ENCODE measurements at places on chromosomes 12 and 14.
A peak's percentile ranks its signal among the peaks of the same experiment; 100 is the strongest.

DNA sequence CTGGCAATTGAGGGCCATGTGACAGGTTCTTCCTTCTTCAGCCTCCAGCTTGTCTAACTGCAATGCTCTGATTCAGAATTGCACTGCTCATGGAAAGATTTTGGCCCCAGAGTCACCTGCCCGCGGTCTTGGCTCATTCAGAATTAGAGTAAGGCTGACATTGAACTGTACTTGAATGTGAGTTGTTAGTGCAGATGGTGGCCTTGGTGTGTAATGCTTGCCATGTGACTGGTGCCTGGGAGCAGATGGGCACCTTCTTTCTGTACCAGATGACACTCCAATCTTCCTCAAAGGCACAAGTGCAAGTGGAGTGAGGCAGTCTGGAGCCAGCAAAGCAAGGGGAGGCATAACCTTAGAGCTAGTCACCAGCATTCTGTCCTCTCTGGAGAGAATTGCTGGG, 36.5 kb upstream of the ANO4 start:
- peak; percentile 70 for DNase-seq

DNA sequence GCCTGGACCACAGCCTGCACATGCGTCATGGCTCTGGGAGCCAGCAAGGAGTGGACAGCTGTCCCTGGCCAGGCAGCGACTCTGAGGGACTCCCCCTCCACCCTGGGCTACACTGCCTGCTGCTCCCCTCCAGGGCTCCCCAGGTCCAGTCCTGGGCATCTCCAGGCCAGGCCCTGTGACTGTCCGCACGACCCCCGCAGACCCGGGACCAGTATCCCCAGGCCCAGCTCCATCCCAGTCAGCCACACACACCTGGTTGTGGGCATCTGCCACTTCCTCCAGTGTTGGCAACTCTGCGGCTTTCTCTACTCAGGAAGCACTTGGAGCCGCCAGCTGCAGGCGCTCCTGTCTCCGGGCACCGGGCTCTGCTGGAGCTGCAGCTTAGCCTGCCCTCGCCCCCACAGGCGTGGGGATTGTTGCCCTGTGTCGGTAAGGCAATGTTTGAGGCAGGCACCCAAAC, 2.4 kb downstream of the ULK1 start:
- no peak for DNase-seq

DNA sequence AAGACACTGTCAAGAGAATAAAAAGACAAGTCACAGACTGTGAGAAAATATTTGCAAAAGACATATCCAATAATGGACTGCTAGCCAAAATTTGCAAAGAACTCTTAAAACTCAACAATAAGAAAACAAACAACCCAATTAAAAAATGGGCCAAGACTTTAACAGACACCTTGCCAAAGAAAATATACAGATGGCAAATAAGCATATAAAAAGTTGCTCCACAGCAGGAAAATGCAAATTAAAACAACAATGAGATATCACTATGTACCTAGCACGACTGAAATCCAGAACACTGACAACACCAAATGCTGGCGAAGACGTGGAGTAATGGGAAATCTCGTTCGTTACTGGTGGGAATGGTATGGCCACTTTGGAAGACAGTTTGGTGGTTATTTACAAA, 228.9 kb downstream of the TTC8 start:
- DNase-seq = no peak

- DNase-seq = peak; percentile 97
Measured at GRCh38 chr12:1841586-1842182, 21.3 kb downstream of the LRTM2 start.

DNA sequence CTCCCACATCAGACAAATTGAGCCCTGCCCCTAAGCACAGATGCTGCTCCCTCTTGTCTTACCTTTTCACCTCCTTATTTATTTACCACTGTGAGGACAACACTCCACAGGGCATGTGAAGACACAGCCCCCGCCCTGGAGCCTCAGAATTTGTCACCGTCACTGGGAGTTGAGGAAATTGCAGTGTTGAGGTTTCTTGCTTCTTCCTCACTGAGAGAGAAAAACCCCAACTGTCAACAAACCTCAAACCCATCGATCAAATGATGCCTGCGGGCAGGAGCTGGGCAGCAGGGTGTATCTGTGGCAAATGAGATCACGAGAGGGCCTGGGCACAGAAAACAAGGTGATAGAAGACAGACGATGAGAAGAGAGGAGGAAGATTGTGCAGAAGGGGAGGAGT, 30.5 kb upstream of the PLEKHG3 start:
- no peak for DNase-seq

DNA sequence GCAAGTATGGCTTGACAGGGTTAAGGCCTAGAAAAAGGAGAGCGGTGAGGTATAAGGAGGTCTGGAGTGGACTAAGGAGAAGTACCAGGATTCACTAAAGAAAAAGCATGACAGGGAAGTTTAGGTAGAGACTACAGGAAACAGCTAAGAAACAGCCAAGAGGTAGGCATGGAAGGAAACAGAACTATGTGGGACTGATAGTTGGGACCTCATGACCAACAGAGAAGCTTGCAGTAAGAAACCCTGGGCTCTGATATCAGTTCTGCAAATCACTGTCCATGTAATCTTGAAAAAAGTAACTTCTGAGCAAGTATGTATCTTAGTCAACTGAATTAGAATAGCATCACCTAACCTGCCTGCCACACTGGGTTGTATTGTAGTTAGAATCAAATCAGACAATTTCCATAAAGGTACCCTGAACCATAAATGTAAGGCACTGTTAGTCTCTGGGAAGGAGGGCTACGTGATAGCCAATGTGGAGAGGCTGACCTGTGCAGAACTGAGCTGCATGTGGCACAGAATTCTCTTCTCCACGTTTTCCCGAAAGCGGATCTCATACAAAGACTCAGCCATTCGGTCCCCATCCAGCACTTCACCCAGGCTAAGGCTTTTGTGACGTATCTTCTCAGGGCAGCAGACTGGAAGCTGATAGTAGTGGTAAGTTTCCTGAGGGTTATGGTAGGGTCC, 912 bp downstream of the TM9SF1 start:
- no peak for DNase-seq

GRCh38 chr14:90987140-90987539, 73.3 kb downstream of the RPS6KA5 start:
- no peak for DNase-seq

- no peak for DNase-seq
Measured at GRCh38 chr12:67804168-67804567, 155.6 kb downstream of the DYRK2 start.

DNA sequence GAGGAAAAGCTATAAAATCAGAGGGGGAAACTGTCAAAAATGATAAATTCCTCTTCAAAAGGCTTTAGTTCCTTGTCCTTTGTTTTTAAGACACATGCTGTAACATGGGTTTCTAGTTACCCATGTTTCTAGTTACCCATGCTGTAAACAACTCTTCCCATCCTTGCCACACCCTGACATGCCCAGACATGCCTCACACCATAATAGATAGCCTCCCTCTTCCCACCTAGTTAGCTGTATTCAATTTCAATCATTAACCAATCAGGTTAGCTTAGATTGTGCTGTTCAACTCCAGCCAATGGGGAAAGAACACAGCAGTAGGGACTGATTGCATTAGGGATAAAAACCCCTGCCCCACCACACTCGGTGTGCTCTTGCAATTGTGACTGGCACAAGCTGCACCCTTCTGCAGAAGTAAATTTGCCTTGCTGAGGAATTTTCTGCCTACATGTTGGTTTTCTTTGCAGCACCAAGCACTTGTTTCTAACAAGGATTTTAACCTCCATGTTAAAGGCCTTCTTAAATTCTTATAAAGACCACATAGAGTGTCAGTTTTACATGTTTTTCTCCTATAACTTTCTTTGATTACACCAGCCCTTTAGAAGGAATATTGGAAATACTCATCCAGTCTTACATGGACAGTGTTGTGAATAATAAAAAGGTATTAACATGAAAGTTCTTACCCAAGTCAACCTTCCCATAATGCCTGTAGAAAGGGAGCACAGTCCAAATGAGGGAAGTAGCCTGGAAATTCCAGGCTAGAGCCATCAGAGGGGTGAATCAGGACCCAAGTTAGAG, 32.5 kb upstream of the LALBA start:
- DNase-seq = no peak

DNA sequence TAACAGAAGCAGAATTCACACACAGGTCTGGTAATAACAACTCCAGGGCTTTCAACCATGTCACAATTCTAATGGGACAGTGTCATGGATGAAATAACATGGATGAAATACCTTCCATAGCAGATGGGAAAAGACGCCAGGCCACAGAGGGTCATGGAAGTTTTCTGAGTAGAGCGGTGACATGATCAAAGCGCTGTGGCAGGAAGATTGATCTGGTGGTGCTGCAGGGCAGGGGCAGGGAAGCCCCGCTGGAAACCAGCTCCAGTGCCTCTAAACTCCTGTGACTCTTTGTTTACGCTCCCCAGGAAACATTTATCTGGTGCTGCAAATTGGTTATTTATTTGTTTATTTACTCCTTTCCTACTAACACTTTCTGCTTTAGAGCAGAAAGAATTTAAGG, 108.3 kb upstream of the HMGA2 start:
- DNase-seq = no peak

DNA sequence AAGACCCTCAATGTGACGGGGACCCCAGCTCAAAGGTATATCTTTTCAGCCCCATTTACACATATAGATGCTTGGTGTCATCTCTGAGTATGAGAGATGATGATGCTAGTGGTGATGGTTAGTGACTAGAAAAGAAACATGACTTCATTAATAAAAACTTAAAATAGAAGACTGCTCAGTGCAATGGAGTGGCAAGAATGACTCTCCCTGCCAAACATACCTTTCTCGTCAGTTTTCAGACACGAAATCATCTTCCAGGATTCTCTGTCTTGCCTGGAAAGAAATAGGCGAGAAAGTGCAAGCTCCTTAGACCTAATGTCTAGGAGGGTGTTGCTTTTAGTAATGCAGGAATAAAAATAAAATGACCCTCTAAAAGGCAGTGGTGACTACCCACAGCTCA, 71.7 kb downstream of the TPH2 start:
- no peak for DNase-seq

DNA sequence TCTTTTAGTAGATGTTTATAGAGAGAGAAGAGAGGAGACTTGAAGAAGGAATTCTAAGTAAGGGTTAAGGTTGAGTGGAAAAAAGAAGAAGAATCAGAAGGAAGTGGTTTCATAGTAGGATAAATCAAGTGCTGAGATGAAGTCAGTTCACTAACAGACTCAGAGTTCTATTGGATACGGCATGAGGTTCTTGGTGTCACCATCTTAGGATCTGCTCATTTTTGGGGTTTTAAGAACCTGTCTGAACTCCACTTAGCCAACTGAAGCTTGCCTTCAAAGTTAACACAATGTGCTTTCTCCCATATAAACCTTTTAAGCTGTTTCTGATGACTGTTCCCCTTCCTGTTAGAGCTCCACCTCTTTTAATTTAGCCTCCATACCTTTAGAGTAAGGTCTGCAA, 152.6 kb downstream of the PRKCH start:
- DNase-seq = no peak

GRCh38 chr12:25793196-25793595, 165.3 kb upstream of the RASSF8 start:
- DNase-seq = no peak

GRCh38 chr14:75223664-75224154, 47.3 kb upstream of the TMED10 start:
- DNase-seq = no peak

GRCh38 chr12:83110424-83110823, 423.7 kb downstream of the TMTC2 start:
- DNase-seq = no peak

GRCh38 chr12:122099280-122099749, 20.8 kb downstream of the MLXIP start:
- no peak for DNase-seq

- peak; percentile 13 for DNase-seq
Measured at GRCh38 chr14:105537580-105538474, 11.4 kb downstream of the TMEM121 start.

- no peak for DNase-seq
Measured at GRCh38 chr12:115411121-115411520, 727.1 kb upstream of the TBX3 start.

DNA sequence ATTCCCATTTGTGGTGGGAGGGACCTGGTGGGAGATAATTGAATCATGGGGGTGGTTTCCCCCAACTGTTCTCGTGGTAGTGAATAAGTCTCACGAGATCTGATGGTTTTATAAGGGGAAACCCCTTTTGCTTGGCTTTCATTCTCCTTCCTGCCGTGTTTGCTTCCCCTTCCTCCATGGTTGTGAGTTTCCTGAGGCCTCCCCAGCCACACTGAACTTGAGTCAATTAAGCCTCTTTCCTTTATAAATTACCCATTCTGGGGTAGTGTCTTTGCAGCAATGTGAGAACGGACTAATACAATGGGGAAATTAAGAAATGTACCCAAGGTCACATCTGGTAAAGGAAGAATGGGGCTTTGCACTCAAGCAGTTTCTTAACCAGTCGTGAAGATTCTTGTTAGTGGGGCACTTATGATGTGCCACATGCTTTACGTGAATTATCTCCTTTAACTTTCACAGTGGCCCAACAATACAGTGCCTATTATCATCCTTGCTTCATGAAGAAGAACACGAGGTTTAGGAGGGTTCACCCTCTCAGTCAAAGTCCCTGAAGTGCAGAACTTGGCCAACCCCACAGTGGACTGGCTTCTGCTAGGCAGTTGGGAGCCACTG, 234.3 kb downstream of the EFCAB11 start:
- DNase-seq = no peak

DNA sequence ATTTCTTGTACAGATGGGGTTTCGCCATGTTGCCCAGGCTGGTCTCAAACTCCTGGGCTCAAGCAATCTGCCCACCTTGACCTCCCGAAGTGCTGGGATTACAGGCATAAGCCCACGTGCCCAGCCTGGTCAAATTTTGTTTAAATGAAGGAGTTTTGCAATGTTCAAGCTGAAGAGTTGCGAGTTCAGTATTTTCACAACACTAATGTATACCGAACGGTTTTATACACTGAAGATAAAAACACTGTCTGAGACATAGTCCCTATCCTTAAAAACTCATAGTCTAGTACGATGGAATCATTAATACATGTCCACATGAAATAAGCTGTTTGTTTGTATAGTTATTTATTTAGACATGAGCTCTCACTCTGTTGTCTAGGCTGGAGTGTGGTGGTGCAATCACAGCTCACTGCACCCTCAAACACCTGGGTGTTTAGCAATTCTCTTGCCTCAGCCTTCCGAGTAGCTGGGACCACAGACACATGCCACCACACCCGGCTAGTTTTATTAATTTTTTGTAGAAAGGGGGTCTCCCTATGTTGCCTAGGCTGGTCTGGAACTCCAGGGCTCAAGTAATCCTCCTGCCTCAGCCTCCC, 15.4 kb downstream of the TRAPPC6B start:
- no peak for DNase-seq

GRCh38 chr14:34691206-34691605, 23.2 kb downstream of the CFL2 start:
- no peak for DNase-seq

DNA sequence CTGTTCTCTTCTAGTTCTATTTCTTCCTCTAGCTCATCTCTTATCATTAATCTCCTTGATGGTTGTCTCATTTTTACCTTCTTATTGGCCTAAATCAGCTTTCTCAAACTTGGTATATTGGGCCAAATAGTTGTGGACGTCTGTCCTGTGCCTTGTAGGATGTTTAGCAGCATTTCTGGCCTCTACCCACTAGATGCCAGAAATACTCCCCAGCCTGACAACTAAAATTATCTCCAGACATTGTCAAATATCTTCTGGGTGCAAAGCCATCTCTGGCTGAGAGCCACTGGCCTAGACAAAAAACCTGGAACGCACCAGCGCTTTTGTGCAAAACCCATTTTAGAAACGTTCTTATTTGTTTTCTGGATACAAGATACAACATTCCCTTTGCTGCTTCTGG, 38.8 kb upstream of the LRRC10 start:
- DNase-seq = no peak
